Body of pancreas (tissue), 4 donors: ENCODE measurements at places on chromosomes 4 and X. TPM values are rescaled to one million over a fixed set of nuclear protein-coding genes. Genes with fewer than 3 reads are reported as not detected.

- DNase-seq, result no peak
Observed at GRCh38 chr4:75822416-75822815, 79.8 kb downstream of the PPEF2 start.

- DNase-seq, result no peak
Observed at GRCh38 chr4:2598511-2599303, 62.3 kb downstream of the FAM193A start.

DNA sequence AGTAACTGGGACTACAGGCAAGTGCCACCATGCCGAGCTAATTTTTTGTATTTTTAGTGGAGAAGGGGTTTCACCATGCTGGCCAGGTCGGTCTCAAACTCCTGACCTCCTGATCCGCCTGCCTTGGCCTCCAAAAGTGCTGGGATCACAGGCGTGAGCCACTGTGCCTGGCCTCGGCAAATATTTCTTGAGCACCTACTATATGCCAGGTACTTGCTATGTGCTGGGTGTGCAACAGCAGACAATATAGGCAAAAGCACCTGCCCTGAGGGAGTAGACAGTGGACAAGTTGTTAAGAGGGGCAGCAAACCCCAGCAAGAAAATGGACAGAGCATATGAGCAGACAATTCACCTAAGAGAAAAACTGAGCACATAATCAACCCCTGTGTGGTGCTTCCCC, 51.0 kb upstream of the CDKN2AIP start:
- DNase-seq, result no peak

DNA sequence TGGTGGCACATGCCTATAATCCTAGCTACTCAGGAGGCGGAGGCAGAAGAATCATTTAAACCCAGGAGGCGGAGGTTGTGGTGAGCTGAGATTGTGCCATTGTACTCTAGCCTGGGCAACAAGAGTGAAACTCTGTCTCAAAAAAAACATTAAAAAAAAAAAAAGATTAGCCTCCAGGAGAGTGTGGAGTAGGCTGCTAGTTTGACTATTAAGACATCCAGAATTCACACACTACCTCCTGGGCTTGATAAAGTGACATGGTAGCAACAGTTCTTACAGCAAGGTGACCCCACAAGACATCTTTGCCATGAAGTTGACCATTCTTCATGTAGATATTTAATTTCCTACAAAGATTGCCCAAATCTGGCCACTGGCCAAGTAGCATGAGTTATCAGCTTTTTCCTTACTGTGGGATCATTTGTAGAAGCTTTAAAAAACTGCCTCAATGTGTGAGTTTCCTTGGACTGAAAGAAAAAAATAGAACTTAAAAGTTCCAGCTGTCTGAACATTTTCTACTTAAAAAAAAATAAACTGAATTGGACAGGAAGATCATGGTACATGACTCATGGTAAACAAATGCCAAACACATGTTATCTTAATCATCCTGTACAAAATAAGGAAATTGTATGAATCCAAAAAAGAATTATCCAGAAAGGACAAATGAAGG, 35.3 kb upstream of the SPRY1 start:
- peak; percentile 31 for DNase-seq

DNA sequence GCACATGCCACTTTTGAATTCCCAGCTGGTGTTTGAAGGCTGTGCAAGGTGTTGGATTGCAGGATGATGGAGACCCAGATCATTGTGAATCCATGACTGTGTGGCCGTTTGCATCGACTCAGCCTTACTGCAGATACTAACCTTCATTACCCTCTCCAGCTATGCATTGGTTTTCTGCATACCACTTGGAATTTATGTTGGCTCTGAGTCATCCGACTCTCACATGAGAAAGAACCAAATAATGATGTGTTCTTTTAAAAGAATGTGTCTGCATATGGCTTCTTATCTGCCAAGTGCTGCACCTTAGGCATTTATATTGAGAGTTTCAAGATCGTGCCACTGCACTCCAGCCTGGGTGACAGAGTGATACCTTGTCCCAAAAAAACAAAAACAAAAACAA, 106.7 kb upstream of the PRKX start:
- DNase-seq, result no peak

GRCh38 chr4:141153751-141154510, 20.7 kb upstream of the RNF150 start:
- no peak for DNase-seq

DNA sequence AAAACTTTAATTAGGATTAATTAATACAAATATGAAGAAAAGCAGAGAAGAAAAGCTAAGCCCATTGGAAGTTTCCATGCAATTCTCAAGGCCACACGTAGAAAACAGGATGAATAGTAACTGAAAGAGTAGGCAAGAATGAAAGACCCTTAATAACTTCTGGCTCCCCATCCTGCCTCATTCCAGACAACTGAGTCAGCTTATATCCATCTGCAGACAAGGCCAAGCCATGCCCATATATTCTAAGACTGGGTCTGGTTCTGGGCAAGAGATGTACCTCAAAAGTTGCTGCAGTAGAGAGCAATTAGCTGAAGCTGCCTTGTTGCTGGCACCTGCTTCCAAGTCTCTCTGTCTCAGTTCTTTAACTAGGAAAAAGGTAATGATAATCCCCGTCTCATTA, 244.1 kb downstream of the GPC3 start:
- DNase-seq, result no peak

- DNase-seq, result no peak
Observed at GRCh38 chr4:48669086-48669485, 111.0 kb downstream of the FRYL start.

GRCh38 chr4:166012129-166013030, 139.3 kb downstream of the TLL1 start:
- DNase-seq, result no peak

DNA sequence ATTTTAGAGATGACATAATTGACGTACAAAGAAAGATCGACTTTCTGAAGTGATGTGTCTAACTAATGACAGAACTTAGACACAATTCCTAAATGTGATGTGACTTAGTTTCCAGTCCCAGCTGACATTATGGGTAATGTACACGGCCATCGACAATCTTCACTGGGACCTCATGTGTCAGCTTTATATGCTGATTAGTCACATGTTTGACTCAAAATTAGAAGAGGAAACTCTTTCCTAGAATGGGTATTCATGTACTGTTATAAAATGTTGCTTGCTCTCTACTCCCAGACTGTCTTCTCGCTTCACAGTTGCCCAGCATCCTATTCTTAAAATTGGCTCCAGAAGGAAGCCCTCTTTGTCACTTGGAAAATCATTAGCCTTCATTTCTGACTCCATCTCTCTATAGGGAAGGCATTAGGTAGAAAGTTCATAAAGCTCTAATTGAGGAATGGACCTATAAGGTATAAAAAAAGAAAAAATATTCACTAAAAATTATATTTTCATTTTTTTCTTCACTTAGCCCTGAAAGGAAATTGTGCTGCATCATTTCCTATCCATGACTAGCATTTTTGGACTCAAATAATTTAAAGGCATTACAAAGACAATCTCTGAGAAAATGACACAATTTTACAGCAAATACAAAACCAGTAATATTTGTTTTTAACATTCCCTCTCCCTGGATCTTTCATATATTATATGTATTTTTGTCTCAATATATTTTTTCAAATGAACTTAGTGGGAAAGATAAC, 554.6 kb downstream of the INPP4B start:
- no peak for DNase-seq

GRCh38 chr4:3769642-3770184, 3.5 kb downstream of the ADRA2C start:
- DNase-seq, result no peak

DNA sequence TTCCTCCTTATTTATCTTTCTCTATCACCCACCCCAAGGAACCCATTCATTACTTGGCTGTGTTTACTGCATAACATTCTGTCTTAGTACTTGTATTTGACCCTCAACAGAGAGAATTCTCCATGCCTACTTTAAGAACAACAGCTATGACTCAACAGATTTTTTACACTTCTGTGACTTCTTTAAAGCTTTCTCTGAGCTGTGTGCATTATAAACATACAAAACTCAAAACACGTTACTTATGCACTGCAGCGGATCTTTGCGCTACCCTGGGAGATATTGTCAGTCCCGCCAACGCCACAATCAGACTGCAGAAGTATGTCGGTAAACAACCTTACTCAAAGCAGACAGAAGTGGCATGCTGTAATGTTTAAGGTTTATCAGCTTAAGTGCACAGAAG, 35.1 kb downstream of the PRKX start:
- no peak for DNase-seq

- DNase-seq, result no peak
Observed at GRCh38 chrX:51608126-51608525, 10.6 kb downstream of the CENPVL3 start.

DNA sequence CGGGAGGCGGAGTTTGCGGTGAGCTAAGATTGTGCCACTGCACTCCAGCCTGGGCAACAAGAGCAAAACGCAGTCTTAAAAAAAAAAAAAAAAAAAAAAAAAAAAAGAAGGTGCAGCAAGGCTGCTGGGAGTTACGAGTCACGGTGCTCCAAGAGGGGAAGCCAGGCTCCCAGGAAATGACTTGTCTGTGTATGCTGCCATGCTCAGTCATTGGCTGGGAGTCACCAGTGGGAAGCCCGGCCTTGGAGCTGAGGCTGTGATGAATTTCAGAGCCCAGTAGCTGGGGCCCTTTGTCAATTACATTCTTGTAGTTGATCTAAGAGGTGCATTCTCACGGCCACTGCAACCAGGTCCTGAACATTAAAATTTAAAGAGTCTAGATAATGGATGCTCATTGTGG, 1105.1 kb upstream of the TENM3 start:
- DNase-seq, result no peak

DNA sequence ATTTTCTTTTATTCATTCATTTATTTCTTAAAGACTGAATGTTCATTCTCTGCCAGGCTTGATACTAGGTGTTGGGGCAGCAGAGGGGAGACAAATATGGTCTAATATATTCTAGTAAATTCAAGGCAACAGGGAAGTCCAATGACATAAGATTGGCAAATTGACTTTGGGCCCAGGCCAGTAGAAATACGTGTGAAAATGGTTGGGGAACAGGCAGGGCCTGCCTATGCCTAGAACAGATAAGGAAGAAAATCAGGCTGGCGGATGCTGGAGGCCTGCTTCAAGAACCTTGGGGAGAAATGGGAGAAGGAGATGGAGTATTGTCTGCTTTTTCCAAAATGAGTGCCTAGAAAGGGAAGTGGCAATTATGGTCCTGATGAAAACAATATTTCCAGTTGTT, 108.6 kb downstream of the RTL5 start:
- peak; percentile 49 for DNase-seq

DNA sequence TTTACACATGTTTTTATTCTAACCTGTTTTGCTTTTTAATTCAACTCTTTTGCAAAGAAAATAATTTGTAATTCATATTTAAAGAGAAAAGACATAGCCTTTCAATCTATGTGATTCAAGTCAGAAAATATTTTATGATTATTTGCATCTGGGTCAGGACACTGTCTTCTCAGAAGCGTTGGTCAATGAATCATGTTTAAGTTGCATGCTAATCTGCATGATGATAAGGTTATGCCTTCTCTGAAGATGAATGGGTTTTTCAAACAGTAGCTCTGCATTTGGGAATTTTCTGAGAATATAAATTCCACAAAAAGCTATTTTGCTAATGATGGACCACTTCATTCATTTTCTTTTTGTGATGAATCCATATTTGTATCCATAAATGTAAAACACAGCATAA, 282.5 kb downstream of the TMA16 start:
- DNase-seq, result no peak

DNA sequence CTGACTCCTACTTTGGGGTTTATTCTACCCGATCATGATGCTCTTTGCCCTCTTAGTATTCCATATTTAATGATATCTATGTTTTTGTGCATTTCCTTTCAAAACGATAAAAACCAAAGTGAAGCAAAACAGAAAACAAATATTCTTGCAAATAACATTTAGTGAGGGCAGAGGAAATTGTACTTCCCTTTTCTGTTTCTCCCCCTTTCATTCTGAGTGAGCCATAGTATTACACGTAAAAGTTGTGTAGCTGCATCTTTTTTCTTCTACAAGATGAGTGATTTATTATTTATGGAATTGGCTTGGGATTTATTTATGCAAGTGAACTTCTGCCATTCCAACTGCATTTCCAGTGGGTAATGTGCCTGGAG, 109.9 kb downstream of the AFF2 start:
- DNase-seq, result no peak

DNA sequence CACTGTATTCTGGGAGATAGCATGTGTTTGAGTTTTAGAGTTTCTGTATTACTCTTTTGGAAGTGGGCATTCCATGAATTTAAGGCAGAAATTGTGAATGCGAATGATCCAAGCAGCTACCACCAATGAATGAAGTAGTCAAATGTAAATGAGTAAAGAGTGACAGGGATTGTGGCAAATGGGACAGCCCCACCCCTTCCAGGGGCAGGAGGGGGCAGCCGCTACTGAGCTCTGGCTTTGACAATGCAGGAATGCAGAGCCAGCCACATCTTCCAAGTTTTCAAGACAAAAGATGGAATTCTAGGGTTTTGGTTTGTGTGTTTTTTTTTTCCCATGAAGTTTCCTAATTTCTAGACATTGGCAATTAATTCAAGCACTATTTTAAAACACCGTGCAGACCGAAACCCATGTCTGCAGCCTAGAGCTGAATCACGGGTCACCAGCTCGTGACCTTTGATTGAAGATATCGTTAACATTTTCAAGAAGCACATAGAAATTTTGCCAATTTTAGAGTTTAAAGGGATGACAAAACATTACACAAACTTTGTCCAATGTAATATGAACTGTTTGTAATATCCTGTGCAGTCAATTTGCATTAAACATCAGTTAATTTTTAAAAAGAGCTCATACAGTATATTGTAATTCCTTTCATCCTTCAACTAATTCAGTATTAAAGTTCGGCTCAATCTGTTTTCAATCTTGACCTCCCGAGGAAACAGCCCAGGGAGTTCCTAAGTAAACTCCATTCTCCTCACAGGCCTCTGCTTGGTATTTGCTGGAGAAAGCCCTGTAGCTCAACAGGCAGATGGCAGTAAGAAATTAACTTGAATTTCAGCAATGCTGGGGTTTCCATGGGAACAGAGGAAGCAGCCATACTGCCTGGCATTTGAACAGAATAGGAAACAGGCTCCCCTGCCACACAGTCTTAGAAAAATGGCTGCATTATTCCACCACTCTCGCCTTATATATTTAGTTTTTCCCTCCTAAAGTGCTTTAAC, 83.4 kb downstream of the UCHL1 start:
- peak; percentile 21 for DNase-seq

The PABPC1L2A gene
- not detected for total RNA-seq

The SLC2A9 gene
- total RNA-seq, result 1.6 TPM

The JAKMIP1 gene
- 0.78 TPM for total RNA-seq

The FMR1NB gene
- total RNA-seq, result not detected

The KLF8 gene
- total RNA-seq, result 2.9 TPM

The ARHGEF38 gene
- total RNA-seq, result 24.6 TPM

The CSAG1 gene
- not detected for total RNA-seq

The MAGEB1 gene
- total RNA-seq, result not detected

The PABPC1L2B gene
- total RNA-seq, result not detected

The FAM241A gene
- total RNA-seq, result 2.6 TPM
